Endodermal cell (in vitro differentiated cells): ENCODE measurements at places on chromosomes 13 and 19.

- no peaks in the 10 kb centered on the region for H3K36me3 ChIP-seq
- H3K4me3 ChIP-seq = no peak overlapping the region
- H3K4me1 ChIP-seq = no peaks in the 10 kb centered on the region
- H3K27me3 ChIP-seq = peaks cover 30% of the 10 kb centered on the region
- DNase-seq = peak; percentile 93
- H3K27ac ChIP-seq = no peak overlapping the region
These were observed 6.7 kb downstream of the GRIN2D start for GRCh38 chr19:48400018-48400742.

- peaks cover 19% of the 10 kb centered on the region for H3K36me3 ChIP-seq
- no peaks in the 10 kb centered on the region for H3K4me1 ChIP-seq
- H3K4me3 ChIP-seq = peak overlapping the region; percentile 85
- no peak for DNase-seq
- no peak overlapping the region for H3K27ac ChIP-seq
These were observed 828 bp upstream of the PBX4 start for GRCh38 chr19:19619181-19619848.

GRCh38 chr13:39257642-39258041 is 219.4 kb downstream of the NHLRC3 start:
- H3K36me3 ChIP-seq = no peaks in the 10 kb centered on the region
- DNase-seq = no peak
- H3K27me3 ChIP-seq = no peaks in the 10 kb centered on the region
- H3K4me1 ChIP-seq = no peaks in the 10 kb centered on the region
- no peak overlapping the region for H3K4me3 ChIP-seq

DNA sequence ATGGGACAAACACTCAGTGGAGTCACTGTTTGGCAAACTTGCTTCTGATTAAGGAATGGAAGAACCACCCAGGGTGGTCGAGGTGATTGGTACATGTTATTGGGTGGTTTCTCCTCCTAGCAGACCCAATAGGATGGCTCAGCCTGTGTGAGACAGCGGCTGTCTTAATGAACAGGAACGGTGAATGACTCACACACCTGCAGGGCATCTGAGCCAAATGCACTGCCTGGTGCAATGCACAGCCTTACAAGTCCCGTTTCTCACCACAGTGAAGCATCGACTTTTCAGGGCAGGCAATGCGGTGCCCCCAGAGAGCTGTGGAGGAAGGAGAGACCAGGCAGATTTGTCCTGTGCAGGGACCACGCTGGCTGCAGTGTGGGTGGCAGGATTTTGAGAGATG is 238.5 kb downstream of the FGF9 start:
- peaks cover 5% of the 10 kb centered on the region for H3K4me1 ChIP-seq
- no peaks in the 10 kb centered on the region for H3K27me3 ChIP-seq
- H3K36me3 ChIP-seq = no peaks in the 10 kb centered on the region
- no peak overlapping the region for H3K4me3 ChIP-seq
- no peak overlapping the region for H3K27ac ChIP-seq

GRCh38 chr19:46719629-46720502 is 3.0 kb upstream of the PRKD2 start:
- no peaks in the 10 kb centered on the region for H3K4me1 ChIP-seq
- DNase-seq = no peak
- peaks cover 29% of the 10 kb centered on the region for H3K36me3 ChIP-seq
- no peak overlapping the region for H3K4me3 ChIP-seq
- no peak overlapping the region for H3K27ac ChIP-seq

DNA sequence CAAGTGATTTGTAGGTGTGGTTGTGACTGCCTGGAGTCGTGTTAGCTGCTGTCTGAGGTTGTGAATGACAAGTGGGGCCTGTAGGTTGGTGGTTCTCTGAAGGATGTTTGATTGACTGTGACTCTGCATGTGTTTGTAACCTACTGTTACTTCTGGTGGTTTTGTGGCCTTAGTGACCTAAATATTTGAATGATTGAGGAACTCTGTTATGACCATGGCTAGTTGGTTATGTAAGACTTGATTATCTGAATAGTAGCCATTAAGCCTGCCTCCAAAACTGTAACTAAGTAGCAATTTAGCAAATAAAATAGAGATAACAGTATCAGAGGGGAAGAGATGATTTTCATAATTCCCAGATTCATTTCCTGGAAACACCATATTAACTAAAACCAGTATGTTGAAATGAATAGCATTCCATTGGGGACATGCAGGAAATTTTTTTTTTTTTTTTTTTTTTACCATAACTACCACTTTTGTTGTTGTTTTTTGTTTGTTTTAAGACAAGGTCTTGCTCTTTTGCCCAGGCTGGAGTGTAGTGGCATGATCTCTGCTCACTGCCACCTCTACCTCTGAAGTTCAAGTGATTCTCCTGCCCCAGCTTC is 865 bp downstream of the ZNF382 start:
- H3K27ac ChIP-seq = no peak overlapping the region
- DNase-seq = no peak
- no peaks in the 10 kb centered on the region for H3K27me3 ChIP-seq

DNA sequence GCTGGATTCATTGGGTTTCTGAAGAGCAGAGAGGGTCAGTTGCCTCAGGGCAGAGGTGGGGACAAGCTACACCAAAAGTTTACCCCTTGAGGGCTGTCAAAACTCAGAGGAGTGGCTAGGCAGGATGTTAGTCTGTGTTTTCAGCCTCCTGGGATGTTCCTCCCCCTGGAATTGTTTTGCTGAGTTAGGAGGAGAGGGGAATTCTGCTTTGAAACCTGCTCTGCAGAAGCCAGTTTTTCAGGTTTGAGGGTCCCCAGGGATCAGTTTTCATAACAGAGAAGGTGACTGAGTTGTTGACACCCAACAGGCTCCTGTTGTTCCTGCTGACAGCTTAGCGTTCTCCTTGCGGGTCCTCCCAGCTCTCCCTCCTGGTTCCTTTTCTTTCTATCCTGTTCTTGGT is 121.9 kb upstream of the TMTC4 start:
- no peak for DNase-seq
- H3K27me3 ChIP-seq = no peaks in the 10 kb centered on the region
- H3K36me3 ChIP-seq = no peaks in the 10 kb centered on the region
- H3K4me1 ChIP-seq = peaks cover 4% of the 10 kb centered on the region

DNA sequence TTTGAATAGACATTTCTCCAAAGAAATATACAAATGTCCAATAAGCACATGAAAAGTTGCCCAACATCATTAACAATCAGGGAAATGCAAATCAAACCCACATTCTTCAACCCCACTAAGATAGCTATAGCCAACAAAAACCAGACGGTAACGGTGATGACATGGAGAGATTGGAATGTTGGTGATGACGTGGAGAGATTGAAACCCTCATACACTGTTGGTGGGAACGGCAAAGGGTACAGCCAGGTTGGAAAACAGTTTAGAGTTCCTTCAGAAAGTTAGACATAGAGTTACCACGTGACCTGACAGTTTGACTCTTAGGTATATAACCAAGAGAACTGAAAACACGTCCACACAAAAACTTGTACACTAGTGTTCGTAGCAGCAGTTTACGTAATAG is 48.1 kb downstream of the TNFRSF19 start:
- H3K27me3 ChIP-seq = no peaks in the 10 kb centered on the region
- H3K4me3 ChIP-seq = no peak overlapping the region
- H3K4me1 ChIP-seq = peaks cover 22% of the 10 kb centered on the region
- no peak for DNase-seq

GRCh38 chr19:4524808-4525562 is 6.7 kb upstream of the PLIN4 start:
- H3K27me3 ChIP-seq = no peaks in the 10 kb centered on the region
- no peak overlapping the region for H3K27ac ChIP-seq
- no peak overlapping the region for H3K4me3 ChIP-seq

DNA sequence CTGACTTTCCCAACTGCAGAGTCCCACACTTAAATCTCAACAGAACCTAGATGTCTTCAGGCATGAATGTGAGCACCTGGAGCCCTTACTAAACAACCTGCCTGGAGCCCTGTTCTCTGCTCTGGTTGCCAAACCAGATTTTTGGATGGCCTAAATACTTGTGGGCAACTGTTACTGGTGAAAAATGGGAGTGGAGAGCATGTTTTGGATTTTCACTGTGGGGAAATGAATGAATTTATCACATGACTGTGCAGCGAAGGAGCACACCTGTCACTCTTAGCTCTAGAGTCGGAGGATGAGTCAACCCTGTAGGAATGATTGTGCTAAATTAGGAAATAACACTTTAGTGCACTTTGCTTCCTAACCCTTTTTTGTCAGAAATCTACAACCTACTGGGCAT is 30.3 kb downstream of the SHISA2 start:
- no peaks in the 10 kb centered on the region for H3K36me3 ChIP-seq
- peaks cover 9% of the 10 kb centered on the region for H3K27me3 ChIP-seq
- no peak for DNase-seq
- no peak overlapping the region for H3K4me3 ChIP-seq

- no peak for DNase-seq
- no peaks in the 10 kb centered on the region for H3K27me3 ChIP-seq
- no peaks in the 10 kb centered on the region for H3K4me1 ChIP-seq
These were observed 150.1 kb downstream of the SHISA2 start for GRCh38 chr13:25901460-25902376.

DNA sequence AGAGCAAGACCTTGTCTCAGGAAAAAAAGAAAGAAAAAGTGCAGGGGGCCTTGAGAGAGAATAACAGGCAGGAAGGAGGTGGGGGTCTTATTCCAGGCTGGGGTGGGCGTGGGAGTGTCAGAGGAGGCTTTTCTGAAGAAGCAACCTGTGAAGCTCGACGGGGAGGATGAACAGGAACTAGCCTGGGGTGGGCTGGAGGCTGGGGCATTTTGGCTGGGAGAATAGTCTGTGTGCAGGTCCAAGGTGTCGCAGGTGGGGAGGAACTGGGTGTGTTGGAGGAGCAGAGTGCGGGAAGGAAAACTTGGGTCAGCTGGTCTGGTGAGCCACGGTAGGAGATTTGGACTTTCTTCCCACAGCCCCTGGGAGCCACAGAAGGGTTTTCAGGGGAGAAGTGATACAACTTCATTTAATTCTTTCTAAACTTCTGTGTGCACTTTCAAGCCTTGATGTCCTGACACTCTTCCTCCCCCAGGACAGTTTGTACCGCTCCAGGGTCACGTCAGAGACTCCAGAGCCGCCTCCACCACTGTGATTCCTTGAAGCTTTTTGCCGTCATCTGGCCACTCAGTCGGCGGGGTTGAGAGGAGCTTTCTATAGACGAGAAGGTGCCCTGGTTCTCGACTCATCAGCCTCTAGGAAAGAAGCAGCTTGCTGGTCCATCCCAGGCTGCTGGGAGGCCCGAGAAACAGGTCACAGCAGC is 138.7 kb downstream of the SIPA1L3 start:
- peaks cover 3% of the 10 kb centered on the region for H3K4me1 ChIP-seq
- DNase-seq = peak; percentile 64
- H3K27ac ChIP-seq = no peak overlapping the region
- no peak overlapping the region for H3K4me3 ChIP-seq
- H3K27me3 ChIP-seq = no peaks in the 10 kb centered on the region
- no peaks in the 10 kb centered on the region for H3K36me3 ChIP-seq

DNA sequence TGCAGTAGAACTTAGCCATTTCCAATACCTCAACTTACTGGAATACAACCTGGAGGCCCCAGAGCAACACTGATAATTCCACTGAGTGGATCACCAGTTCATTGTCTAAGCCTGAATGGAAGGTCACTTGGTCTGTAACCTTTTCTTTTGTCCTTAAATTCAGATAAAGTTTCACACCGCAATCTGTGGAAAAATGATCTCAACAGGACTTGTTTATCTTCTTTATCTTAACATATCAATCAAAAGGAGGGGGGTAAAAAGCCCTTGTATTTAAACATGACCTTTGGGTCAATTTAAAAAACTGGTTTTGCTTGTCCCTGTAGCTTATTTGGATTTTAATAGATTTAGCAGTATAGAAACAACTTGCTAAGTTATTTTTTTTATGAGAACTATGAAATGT is 21.6 kb downstream of the SAE1 start:
- DNase-seq = no peak
- no peak overlapping the region for H3K27ac ChIP-seq
- H3K27me3 ChIP-seq = no peaks in the 10 kb centered on the region
- peaks cover 90% of the 10 kb centered on the region for H3K36me3 ChIP-seq

- no peaks in the 10 kb centered on the region for H3K4me1 ChIP-seq
- H3K27ac ChIP-seq = no peak overlapping the region
- no peak overlapping the region for H3K4me3 ChIP-seq
- no peak for DNase-seq
- H3K36me3 ChIP-seq = peaks cover 10% of the 10 kb centered on the region
These were observed 10.9 kb downstream of the POLR2E start for GRCh38 chr19:1084024-1084868.

GRCh38 chr13:93450191-93450621 is 223.6 kb downstream of the GPC6 start:
- no peaks in the 10 kb centered on the region for H3K27me3 ChIP-seq
- H3K4me1 ChIP-seq = no peaks in the 10 kb centered on the region
- H3K36me3 ChIP-seq = peaks cover 13% of the 10 kb centered on the region

GRCh38 chr13:105928048-105928447 is 607.4 kb downstream of the EFNB2 start:
- H3K27me3 ChIP-seq = peaks cover 7% of the 10 kb centered on the region
- no peaks in the 10 kb centered on the region for H3K36me3 ChIP-seq
- H3K27ac ChIP-seq = no peak overlapping the region

GRCh38 chr13:98810746-98811145 is 58.3 kb upstream of the SLC15A1 start:
- no peaks in the 10 kb centered on the region for H3K4me1 ChIP-seq
- H3K36me3 ChIP-seq = no peaks in the 10 kb centered on the region
- no peak overlapping the region for H3K27ac ChIP-seq
- DNase-seq = no peak
- H3K27me3 ChIP-seq = no peaks in the 10 kb centered on the region
- H3K4me3 ChIP-seq = no peak overlapping the region

DNA sequence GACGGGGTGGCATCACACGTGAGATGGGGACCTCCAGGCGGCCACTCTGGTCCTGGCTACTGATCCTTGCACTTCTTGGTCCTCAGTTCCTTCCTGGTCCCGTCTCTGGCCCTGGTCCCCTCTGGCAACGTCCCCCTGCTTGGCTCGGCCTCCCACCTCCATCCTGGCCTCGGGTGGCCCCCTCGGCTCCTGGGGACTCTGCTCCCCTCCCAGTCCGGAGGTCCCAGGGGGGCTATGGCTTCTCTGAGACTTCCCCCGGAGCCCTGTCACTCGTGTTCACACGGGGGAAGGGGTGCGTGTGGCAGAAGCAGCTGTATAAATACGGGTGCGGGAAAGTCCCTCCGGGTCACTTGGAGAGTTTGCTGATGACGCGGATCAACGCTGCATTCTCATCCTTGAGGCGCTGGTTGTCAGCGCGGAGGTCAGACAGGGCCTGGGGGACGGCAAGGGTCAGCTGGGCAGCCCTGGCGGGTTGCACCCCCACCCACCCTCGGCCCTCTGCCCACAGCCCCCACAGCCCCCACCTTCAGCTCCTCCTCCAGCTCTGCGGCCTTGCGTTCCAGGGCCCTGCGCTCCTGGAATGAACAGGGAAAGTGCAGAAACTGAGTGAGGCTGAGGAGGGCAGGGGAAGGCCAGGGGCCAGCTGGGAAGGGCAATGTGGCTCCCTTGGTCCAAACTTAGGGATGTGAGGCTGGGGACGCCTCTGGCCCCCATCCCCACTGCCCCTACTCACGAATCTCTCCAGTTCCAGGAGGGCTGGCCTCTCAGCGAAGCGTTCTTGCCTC is 15.6 kb downstream of the EPS8L1 start:
- H3K4me1 ChIP-seq = no peaks in the 10 kb centered on the region
- DNase-seq = peak; percentile 53
- no peak overlapping the region for H3K4me3 ChIP-seq
- peaks cover 23% of the 10 kb centered on the region for H3K36me3 ChIP-seq

- no peaks in the 10 kb centered on the region for H3K36me3 ChIP-seq
- no peak overlapping the region for H3K27ac ChIP-seq
- no peak overlapping the region for H3K4me3 ChIP-seq
- DNase-seq = no peak
- H3K4me1 ChIP-seq = no peaks in the 10 kb centered on the region
These were observed 256.1 kb downstream of the SLITRK6 start for GRCh38 chr13:85543144-85543543.
